ENCODE measurements at places on chromosomes 3 and 15.
A peak's percentile ranks its signal among the peaks of the same experiment; 100 is the strongest.

- DNase-seq: no peak
Measured at GRCh38 chr15:53506370-53506769, 253.1 kb downstream of the WDR72 start.

DNA sequence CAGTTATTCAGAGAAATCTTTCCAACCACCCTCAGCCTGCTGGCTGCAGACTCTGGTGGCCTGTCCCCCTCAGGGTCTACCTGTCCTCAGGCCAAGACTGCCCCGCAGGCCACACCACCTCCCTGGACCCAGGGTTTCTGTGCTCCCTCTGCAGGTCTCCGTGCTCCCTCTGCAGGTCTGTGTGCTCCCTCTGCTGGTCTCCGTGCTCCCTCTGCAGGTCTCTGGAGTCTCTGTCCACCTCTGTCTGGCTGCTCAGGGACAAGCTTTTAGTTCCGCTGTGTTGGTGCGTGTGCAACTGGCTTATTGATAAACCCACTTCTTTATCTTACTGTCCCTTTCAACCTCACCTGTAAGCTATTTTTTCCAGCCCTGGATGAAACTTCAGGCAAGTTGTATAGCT, 30.1 kb downstream of the BDH1 start:
- DNase-seq: no peak

DNA sequence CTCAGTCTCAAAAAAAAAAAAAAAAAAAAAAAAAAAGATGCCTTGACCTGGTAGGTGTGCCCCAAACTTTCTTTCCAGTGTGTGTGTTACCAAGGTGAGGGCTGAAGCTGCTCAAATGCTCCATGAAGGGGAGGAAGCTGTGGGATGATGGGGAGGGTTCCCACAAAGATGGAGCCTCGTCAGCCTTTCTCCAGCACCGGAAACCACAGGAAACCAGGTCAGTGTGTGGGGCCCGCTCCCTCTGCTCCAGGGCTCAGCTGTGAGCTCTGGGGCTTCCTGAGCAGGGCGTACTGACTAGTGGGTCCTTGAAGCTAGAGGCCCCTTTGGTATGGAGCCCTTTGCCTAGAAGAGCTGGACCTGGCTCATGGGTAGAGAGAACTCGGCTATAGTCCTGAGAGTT, 681 bp upstream of the IL17RE start:
- no peak for DNase-seq

GRCh38 chr15:51185213-51186159, 90.8 kb upstream of the TNFAIP8L3 start:
- DNase-seq: no peak

DNA sequence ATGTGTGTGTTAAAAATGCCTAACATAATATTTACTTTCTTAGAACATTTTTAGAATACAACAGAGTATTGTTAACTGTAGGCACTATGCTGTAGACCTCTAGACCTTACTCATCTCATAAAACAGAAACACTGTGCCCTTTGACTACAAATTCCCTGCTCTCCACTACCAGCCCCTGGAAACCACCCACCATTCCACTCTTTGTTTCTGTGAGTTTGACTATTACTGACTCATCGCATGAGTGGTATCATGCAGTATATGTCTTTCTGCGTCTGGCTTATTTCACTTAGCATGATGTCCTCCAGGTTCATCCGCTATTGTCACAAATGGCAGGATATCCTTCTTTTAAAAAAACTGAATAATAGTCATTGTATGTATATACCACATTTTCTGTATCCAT, 216.7 kb upstream of the CFAP20DC start:
- DNase-seq: no peak

DNA sequence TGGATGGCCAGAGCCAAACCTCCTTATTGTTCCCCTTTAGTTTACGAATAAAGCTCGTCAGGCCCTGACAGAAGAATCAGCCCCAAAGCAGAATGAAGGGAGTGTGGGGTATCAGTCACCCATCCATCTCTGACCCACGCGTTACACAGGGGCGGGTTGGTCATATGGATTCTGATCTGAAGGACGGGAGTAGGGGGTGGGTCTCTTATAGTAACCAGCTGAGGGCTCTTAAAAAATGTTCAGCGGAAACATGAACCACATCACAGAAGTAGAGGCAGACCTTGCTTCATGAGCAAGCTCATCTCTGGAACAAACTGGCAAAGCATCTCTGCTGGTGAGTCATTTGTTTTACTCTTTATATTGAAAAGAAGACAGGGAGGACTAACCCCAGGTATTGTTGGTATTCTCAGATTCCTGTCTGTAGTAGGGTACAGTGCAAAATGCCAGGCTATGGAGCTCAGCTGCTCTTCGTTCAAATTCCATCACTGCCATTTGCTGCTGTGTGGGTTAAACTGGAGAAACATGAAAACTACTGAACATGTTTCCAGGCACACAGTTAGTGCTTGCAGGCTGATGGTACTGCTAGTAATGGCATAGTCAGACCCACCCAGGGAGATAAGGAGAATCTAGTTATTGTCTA, at the start of gene CXCR6:
TSS of gene CXCR6 (plus strand) at position 258 of the 640 bp plus-strand sequence. CDS start 3,018 bp downstream, outside the sequence.
- no peak for DNase-seq

DNA sequence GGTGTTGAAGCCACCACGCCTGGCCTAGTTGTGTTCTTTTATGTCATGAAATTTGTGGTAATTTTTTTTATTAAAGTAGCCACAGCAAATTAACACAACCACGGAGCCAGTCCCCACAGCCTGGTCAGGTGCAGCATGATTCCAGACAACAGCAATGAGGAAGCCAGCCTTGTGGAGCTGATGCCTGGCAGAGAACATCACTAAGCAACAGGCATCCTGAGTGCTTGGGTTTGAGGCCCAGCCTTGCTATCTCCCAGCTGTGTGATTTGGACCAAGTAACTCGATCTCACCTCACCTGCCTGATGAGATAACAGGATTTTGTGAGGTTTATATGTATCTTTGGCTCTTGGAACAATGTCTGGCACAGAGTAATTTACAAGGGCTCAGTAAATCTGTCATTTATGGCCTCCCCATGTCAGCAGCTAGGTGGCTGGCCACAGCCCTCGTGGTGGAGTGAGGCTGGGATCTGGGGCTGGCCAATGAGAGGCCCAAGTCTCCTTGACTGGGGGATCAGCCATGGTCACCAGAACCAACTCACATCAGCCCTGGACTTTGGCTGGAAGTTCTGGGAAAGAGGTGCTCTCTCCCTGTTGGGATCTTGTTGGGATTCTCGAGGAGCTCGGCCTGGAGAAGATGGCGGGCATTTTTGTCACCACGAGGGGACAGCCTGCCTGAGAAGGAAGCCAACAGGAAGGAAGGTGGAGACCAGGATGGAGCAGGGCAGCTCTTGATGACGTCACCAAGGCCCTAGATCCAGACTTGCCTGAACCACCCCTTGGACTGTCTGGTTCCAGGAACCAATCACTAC, 22.8 kb upstream of the FLNB start:
- DNase-seq: no peak

GRCh38 chr15:94125156-94125555, 106.2 kb upstream of the MCTP2 start:
- no peak for DNase-seq

GRCh38 chr3:144189044-144189443, 217.4 kb downstream of the DIPK2A start:
- no peak for DNase-seq

- no peak for DNase-seq
Measured at GRCh38 chr15:91867581-91868026, 14.1 kb downstream of the SLCO3A1 start.

DNA sequence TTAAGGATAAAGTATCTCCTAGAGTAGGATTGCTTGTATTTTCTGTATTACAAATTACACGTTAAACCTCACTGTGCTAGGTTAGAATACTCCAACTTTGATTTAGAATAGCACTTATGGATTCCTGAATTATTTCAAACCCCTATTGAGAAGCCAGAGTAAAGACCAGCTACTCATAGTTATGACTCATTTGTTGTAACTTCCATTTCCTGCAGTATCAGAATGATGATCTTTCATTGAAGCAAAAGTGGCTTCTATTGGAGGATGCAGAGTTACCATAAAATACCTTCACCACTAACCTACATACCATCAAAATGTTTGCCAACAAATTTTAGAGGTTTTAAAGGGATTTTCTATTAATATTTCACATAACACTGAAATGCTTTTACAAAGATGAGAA, 1322.7 kb upstream of the ALCAM start:
- no peak for DNase-seq

- no peak for DNase-seq
Measured at GRCh38 chr3:144055604-144056003, 84.0 kb downstream of the DIPK2A start.

- peak; percentile 89 for DNase-seq
Measured at GRCh38 chr15:75104804-75105557, 81.6 kb downstream of the PPCDC start.

- DNase-seq: no peak
Measured at GRCh38 chr3:79587150-79587549, 180.6 kb downstream of the ROBO1 start.

DNA sequence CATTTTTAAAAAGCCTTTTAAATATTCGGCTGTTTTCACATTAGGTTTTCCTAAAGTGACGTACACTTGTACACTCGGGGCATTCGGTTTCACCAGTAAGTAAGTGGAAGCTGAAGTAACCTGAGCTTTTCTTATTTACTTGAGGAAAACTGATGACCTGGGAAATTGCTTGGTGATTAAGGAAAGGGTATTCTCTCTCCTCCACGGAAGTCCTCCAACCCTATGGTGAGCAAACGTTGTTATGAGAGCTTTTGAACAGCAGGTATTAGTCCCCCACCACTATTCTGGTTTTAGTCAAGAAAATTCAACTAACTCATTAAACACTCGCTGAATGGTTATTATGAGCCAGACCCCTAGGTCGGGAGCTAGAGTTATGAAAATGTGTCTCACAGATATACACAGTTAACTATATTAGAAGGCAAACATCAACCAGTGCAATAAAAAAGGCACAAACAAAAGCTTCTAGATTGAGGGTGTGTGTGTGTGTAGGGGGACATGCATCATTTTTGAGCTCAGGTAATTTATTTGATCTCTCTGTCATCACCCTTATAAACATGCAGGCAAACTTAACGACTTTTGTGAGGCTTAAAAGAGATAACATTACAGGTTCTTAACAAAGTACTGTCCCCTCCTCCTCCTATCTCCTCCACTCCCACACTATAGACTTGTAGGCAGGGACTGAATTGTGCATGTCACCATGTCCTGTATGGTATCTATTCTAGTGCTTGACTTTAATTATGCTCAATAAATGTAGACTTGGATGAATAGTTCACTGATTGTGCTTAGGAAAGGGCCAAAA, 143.3 kb upstream of the MB21D2 start:
- no peak for DNase-seq

GRCh38 chr3:13714251-13714916, 165.5 kb downstream of the FBLN2 start:
- peak; percentile 68 for DNase-seq

DNA sequence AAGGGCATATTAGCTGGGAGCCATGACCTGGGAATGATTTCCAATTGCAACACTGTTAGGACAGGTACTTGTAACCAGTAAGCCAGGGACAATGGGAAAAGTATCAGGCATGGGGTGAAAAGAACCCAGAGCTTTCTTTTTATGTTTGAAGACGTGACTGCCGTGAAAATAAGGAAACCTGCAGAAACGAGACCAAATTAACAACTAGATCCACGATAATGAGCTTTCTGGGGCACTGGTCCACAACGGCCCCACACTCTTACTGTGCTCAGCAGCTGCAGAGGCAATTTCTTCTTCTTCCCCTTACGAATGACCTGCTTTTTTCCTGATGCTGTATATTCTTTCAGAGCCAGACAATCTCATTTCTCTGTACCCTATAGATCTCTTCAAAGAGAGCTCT, 11.4 kb downstream of the C3orf49 start:
- no peak for DNase-seq

GRCh38 chr3:49713336-49714105, 6.0 kb downstream of the AMIGO3 start:
- DNase-seq: no peak

DNA sequence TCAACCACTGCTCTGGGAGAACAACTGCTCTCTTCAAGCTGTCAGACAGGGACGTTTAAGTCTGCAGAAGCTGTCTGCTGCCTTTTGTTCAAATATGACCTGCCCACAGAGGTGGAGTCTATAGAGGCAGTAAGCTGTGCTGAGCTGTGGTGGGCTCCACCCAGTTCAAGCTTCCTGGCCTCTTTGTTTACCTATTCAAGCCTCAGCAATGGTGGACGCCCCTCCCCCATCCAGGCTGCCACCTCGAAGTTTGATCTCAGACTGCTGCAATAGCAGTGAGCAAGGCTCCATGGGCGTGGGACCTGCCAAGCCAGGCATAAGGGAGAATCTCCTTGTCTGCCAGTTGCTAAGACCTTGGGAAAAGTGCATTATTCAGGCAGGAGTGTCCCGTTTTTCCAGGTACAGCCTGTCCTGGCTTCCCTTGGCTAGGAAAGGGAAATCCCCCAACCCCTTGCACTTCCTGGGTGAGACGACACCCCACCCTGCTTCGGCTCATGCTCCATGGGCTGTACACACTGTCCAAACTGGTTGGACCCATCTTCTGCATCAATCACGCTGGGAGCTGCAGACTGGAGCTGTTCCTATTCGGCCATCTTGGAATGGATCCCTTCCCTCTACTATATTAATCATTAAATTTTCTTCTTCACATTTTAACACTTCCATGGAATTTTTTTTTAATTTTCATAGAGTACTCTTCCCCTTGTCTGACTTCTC, 167.0 kb upstream of the UBE2E2 start:
- no peak for DNase-seq

All from osteocyte (in vitro differentiated cells).